Stimulated activated CD8-positive, alpha-beta memory T cell treated with anti-CD3 and anti-CD28 coated beads, Interleukin-12 subunit alpha, Interleukin-12 subunit beta, amount 100 ng/mL, for 1 hour (primary cell): ENCODE measurements at places on chromosomes 5 and 9.

DNA sequence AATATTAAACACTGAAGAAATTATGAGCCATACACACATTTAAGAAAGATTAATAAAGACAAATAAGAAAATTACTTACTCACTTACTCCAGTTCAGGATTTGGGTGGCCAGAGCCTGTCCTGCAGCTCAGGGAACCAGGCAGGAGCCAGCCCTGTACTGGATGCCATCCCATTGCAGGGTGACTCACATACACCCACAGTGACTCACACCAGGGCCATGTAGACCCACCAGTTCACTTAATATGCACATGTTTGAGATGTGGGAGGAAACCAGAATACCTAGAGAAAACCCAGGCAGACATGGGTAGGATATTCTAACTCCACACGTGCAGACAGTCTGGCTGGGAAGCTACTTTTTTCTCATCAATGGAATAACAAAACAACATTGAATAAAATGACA, 49.6 kb upstream of the ADRB2 start:
- DNase-seq = no peak

DNA sequence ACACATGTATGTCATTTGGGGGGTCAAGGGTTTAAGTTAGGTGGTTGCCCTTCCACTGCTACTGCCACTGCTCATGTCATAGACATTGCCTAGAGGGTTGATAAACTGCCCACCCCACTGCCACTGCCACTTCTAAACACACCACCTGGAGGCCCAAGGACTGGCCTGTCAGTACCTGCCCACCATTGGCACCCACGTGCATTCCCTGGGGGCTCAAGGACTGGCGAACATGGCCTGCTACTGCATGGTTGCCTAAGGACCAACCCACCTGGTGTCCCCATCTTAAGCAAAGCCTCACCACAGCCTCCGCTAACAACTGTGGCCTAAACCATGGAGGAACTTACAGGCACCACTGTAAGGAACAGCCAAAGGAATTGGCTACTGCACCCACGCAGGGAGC, 185.6 kb upstream of the TLX3 start:
- DNase-seq = no peak

- no peak for DNase-seq
Measured at GRCh38 chr9:11471321-11471720, 858.5 kb upstream of the PTPRD start.

GRCh38 chr9:104993291-104993963, 65.5 kb upstream of the ABCA1 start:
- DNase-seq = no peak

GRCh38 chr5:136043968-136044610, 15.3 kb downstream of the TGFBI start:
- no peak for DNase-seq

- DNase-seq = no peak
Measured at GRCh38 chr5:163846512-163846911, 341.1 kb downstream of the MAT2B start.

- no peak for DNase-seq
Measured at GRCh38 chr5:17928581-17928981, 294.3 kb downstream of the TAF11L14 start.

DNA sequence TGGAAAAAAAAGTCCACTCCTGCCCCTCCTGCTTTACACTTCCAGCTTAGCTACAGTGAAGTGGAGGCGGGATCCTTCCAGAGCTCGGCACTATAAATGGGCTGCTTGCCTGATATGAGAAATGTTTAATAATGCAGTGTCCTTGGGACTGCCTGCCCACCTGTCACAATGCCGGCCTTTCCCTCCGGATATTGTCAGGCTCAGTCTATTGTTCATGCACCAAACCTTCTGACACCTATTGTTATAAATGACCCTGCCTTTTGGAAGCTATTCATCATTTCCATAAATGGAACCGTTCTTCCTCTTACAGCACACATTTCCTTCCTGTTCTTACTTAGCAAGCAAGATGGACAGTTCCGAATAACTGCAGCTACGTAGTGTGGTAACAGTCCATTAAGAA, 146.3 kb downstream of the DMAC1 start:
- DNase-seq = no peak

DNA sequence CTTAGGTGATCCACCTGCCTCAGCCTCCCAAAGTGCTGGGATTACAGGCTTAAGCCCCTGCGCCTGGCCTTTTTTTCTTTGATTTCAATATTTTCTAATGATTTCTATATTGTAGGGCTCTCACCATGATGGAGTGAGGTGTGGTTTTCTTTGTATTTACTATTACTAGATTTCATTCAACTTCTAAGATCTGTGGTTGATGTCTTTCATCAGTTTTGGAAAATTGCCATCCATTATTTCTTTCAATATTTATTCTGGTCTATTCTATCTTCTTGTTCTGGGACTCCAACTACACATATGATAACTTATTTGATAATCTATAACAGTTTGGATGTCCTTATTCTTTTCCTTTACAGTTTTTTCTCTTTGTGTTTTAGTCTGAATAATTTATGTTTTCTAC, 31.9 kb downstream of the FBXO4 start:
- DNase-seq = no peak
